Right hindlimb (tissue), 1 donor: ENCODE measurements at places on chromosomes 11 and 22.

DNA sequence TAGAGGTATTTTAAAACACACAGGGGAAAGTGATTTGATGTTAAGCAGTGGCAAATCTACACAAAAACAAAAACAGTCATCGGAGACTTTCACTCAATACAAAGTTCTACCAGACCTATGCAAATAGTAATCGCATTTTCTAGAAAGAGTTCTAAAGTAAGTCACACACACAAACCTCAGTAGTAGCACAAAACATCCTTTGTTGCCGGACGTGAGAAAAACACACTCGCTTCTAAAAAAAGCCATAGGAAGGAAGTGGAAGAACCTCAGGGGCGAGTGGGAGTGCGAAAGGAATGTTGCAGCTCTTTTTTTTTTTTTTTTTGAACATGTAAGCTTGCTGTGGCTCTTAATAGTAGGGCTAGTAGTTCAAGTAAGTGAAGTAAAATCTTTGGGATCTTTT is 88.9 kb downstream of the MAML2 start:
- peak; percentile 39 for DNase-seq

DNA sequence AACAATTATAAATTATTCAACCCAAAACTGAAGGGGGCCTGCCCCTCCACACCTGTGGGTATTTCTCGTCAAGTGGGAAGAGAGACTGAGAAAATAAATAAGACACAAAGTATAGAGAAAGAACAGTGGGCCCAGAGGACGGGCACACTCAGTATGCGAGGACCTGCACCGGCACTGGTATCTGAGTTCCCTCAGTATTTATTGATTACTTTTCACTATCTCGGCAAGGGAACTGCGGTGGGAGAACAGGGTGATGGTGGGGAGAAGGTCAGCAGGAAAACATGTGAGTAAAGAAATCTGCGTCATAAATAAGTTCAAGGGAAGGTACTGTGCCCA is 3.2 kb downstream of the C11orf54 start:
- DNase-seq, result no peak

GRCh38 chr11:77082838-77083565 is 16.2 kb downstream of the CAPN5 start:
- DNase-seq, result peak; percentile 69

GRCh38 chr11:108751444-108751843 is 86.6 kb downstream of the DDX10 start:
- no peak for DNase-seq

GRCh38 chr11:128711136-128711535 is 17.3 kb downstream of the FLI1 start:
- no peak for DNase-seq

DNA sequence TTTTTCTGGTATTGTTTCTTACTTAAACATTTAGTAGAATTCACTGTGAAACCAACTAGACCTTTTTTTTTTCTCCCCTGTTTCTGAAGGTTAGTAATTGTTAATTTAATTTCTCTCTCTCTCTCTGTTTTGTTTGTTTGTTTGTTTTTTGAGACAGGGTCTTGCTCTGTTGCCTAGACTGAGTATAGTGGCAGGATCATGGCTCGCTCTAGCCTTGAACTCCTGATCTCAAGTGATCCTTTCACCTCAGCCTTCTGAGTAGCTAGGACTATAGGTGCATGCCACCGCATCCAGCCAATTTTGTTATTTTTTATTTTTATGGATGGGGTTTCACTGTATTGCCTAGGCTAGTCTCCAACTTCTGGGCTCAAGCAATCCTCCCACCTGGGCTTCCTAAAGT is 165.0 kb downstream of the UVRAG start:
- DNase-seq, result no peak

DNA sequence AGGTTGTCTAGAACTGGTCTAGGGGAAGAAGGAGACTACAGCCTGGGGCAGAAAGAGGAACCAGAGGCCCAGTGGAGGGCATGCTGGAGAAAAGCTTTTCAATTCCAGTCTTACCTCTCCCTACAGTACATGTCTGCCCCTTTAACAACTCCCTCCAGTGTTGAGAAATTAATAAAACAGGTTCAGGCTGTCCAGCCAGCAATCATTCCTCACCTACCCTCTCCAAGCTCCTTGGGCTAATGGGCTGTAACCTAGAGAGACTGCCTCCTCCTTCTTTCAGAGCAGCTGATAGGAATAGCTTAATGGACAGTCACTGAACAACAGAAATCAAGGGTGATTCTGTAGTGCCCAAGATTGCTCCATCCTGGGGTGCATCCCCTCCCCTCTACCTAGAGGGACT is 8.8 kb downstream of the SLC35F2 start:
- no peak for DNase-seq

DNA sequence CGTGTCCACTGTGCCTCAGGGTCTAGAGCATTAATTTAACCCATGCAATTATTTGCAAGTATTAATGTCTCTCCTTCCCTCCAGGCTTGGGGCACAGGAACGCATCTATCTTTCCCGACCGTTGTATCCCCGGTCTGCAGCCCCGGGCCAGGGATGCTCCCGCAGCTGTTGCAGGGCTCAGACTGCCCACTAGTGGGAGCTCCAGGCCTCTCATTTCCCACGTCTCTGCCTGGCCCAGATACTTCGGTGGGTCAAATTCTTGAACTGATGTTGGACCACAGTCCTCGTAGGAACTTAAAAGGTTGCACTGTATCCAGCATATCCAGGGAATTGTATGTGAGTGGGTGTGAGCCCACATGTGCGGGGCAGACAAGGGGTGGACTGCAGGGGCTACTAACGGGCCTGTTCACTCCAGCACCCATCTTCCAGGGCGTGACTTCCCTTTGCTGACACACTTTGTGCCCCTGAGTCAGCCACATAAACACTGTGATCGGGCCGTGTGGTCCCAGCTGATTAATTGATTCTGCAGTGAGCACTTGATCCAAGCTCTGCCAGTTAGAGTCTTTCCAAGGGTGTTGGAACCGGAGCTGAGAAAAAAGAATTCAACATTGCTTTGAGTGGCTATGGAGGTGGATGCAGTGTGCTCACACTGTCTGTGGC is 451.3 kb downstream of the TBC1D22A start:
- DNase-seq, result no peak

GRCh38 chr11:9169595-9170295 is 78.3 kb upstream of the SCUBE2 start:
- no peak for DNase-seq

DNA sequence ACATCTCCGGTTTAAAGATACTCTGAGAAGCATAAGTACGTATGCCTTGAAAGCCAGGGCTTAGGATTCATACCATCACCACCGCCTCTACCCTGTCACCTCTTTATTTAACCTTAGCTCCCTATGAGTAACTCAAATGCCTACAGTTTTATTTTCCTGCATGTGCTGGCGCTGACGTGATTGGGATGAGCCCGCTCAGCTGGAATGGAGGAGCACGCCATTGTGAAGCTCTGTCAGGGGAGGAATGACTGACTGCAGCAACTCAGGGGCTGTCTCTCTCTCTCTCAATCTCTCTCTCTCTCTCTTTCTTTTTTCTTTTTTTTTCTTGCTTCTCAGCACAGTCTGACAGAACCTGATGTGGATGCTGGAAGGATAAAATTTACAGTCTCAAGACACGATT is 12.4 kb downstream of the CAVIN3 start:
- no peak for DNase-seq

DNA sequence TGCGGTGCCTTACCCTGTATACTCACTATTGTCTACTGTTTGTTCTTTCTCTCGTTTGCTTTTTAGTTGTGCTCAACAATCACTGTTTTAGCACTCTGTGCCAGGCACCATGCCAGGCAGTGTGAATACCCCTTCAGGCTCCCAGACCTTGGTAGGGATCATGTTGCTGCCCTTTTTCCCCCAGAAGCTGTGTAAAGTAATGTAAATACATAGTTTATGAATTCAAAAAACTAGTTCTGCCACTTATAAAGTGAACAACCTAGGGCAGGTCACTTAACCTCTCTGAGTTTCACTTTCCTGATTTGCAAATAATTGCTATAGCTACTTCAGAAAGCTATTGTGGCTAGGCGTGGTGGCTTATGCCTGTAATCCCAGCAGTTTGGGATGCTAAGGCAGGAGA is 81.0 kb upstream of the CTSC start:
- no peak for DNase-seq

DNA sequence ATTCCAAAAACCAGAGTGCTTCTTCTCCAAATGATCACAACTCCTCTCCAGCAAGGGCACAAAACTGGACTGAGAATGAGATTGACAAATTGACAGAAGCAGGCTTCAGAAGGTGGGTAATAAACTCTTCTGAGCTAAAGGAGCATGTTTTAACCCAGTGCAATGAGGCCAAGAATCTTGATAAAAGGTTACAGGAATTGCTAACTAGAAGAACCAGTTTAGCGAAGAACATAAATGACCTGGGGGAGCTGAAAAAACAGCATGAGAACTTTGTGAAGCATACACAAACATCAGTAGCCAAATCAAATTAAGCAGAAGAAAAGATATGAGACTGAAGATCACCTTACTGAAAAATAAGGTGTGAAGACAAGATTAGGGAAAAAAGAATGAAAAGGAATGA is 15.5 kb downstream of the OR52M1 start:
- DNase-seq, result no peak

DNA sequence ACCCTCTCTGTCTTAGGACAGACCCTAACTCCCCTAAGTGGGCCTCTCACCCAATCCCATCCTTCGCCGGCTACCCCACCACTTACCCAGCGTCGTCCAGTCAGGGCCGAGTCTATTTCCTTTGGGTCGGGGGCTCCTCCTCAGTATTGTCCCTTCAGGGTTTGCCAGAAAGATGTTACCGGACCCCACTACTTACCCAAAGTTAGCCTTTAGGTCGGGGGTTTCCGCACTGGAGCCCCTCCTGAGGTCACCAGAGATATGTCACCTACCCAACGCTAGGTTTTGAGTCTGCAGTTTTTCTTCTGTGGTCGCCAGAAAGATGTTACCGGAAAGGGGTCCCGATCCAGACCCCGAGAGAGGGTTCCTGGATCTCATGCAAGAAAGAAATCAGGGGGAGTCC is 17.9 kb upstream of the B4GALNT4 start:
- DNase-seq, result no peak
